ENCODE measurements at places on chromosomes 13 and 19.
A peak's percentile ranks its signal among the peaks of the same experiment; 100 is the strongest.

DNA sequence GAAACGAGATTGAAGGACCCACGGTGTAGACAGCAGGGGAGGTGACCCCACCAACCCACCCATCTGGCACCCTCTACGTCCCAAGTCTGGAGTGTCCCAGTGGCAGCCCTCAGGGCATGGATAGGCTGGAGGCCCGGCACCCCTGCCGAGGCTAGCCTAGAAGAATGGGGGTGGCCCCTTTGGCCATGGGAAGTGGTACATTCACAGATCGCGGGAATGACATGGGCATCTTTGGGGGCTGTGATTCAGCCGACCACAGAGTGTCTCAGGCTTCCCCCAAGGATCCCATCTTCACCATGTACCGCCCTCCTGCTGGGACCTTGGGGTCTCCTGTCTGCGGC lies 11.3 kb upstream of the MKNK2 start:
- DNase-seq: no peak

- DNase-seq: no peak
Measured at GRCh38 chr13:78078168-78078567, 159.5 kb upstream of the EDNRB start.

- DNase-seq: no peak
Measured at GRCh38 chr13:40207001-40207478, 459.4 kb downstream of the FOXO1 start.

DNA sequence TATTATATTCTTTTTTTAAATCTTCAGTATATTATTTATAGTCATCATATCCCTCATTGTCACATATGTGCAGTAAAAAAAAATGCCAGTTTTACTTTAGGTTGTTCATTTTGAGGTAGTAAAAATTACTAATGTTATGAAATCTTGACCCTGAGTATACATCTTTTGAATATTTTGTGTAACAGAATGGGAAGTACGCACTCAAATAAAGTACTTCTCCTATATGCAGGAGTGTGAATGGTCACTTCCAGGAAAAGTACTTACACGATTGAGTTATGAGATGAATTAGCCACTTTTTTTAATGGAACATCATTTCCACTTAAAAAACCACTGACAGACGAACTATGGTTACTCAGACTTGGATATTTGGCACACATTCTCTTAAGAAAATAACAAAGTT lies 58.5 kb downstream of the C13orf42 start:
- no peak for DNase-seq

- no peak for DNase-seq
Measured at GRCh38 chr13:51769455-51770127, 34.4 kb downstream of the DHRS12 start.

DNA sequence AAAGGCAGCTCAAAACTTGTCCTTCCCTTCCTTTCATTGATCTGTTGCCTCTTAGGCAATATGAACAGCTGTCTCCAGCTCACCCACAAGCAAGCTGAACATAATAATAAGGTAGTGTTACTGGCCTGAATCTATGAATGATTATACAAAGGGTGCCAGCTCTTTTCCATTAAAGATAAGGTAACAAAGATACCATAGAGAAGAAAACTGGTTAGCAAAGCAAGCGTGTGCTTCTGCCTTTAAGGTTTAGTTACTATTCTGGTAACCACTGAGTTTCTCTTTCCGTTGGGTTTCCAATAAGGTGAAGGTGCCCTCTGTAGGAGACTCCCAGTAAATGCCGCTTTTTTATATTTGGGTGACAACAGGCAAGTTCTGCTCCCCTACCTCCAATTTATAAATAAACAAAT lies 12.1 kb upstream of the DACH1 start:
- no peak for DNase-seq

GRCh38 chr13:109735436-109735966 lies 50.9 kb downstream of the IRS2 start:
- no peak for DNase-seq

DNA sequence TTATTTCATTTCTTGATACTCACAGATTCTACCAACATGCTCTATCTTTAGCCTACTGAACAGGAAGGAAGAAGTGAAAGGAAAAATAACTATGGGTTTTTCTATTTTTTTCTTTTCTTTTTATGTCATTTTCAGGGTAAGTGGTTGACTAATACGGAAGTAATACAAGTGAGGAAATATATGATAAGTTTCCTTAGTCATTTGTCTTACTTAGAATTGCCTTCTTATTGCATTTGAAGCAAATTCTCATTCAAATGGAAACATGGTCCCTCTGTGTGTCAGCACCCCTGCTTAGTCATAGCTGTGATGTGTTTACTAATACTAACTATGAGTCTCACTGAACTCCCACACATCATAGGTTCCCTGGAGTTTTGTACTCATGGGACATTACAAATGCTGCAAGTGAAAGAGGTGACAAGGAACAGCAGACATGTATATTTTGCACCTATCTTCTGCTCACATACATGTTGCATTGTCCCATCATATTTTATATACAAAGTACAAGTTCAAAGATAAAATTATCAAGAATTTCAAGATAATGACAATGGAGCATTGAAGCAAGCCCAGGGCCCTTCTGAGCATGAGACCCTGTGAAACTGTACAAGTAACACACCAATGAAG lies 60.1 kb downstream of the DCT start:
- DNase-seq: no peak

DNA sequence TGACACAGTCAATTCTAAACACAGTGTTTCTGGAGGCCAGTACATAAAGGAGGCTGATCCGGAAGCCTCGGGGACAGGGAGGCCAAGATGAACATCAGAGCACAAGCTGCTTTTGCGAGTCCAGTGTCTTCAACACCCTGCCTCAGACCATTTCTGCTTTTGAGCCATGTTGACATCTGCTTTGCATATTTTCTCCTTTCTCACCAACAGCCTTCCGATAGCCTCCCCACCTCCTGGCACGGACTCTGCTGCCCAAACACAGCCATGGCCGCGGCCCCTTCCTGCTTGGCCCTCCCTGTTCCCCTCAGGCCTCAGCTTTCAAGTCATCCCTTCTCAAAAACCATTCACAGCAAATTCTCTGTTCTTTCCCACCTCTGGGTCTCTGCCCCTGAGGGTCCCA lies 3.6 kb downstream of the LRRC25 start:
- no peak for DNase-seq

GRCh38 chr19:9991425-9992191 lies 18.7 kb downstream of the COL5A3 start:
- no peak for DNase-seq

DNA sequence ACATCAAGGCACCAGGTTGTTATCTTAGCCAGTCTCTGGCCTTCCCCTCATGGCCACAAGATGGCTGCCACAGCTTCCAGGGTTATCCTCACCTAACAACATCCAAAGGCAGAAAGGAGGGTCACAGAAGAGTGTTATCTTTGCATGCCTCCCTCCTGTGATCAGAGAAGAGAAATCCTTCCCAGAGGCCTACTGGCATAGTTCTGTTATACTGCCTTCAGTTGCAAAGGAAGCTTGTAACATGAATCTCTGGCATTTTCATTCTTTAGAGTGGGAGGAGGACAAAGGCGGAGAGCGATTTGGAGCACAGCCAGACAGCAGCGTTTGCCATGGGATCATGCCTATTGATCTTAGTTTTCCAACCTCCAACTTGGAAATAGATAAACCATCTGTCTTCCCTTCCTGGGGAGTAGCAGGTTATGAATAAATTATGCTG lies 135.7 kb downstream of the DNAJC15 start:
- peak; percentile 9 for DNase-seq

- no peak for DNase-seq
Measured at GRCh38 chr19:8575467-8575997, 1.7 kb downstream of the MYO1F start.

DNA sequence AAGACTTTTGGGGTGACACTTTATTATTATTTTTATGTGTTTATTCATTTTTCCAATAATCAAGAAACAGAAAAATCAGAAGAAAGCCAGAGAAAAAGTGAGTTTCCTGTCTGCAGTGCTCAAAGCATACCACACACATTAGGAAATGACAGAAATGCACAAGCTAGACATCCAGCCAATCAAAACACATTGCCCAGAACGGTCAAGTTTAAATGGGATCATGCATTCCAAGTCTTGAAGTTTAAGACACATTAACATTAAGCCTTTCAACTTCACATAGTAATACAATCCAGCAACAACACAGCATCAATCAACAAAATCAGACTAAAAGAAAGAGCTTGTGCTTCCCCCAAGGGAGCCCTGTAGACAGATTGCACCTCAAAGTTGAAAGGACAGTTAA lies 28.7 kb upstream of the MEDAG start:
- DNase-seq: no peak

All from HS-27A (cell line).